ENCODE measurements at places on chromosomes 5 and 9.

GRCh38 chr9:26723486-26723885, 169.1 kb downstream of the CAAP1 start:
- no peak for DNase-seq

DNA sequence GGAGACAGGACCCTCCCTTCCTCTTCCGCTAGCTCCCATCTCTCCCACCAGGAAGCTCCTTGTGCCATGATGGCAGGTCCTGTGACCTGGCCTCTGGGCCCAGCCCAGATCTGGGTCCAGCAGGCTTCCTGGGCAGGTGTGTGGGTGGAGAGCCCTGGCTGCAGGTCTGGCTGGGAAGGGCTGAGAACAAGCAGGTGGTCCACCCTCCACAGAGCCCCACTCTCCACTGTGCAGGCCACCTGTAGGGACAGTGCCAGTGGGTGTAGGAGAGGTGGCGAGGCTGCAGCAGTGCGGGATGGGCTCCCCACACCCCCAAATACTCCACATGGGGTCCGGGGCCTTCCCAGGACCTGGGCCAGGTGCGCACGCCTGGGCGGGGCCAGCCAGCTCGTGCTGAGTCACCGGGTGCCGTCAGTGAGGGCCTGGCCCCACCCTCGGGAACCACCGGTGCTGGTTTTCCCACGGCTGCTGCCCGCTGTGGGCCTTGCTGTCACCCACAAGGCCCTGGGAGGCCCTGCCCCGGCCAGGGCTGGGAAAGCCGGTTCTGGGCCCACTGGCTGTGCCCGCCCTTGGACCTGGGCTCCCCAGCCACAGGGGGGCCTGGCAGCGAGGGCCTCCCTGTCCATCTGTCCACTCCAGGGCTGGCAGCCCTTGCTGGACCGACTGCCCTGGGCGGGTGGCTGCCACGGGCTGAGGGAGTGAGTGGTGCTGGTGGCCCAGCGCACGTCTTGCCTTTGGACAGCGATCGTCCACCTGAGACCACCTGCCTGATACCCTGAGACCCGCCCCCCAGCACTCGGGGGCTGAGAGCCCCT, 9.3 kb upstream of the NRARP start:
- no peak for DNase-seq

DNA sequence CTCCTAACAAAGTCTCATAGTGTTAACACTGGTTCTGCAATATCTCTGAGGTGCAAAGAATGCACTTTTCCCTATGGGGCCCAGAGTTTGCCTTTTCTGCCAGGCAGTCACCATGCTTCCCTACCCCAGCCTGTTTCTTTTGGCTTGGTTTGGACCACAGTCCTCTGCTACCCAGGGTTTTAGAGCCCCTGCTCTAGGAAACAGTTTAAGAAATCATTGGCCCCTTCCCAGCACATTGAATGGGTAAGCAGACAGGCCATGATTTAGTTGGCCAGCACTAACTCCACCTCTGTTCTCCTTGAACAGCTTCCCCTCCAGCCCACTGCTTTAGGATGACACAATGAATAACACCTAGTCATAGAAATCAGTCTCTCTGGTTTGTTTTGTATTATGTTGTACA, 73.2 kb downstream of the UBAP1 start:
- no peak for DNase-seq

- DNase-seq = no peak
These were observed 128.3 kb downstream of the ZCCHC7 start for GRCh38 chr9:37248651-37249163.

GRCh38 chr9:136599811-136600660, 54.2 kb upstream of the NOTCH1 start:
- DNase-seq = no peak

GRCh38 chr5:163379298-163380155, 57.9 kb upstream of the CCNG1 start:
- DNase-seq = no peak

Measured in stimulated activated CD4-positive, alpha-beta T cell treated with anti-CD3 and anti-CD28 coated beads, TNF-alpha, amount 100 ng/mL, for 24 hours (primary cell).